ENCODE measurements at places on chromosomes 16 and 17.

GRCh38 chr17:27810902-27811557 is 10.7 kb upstream of the NOS2 start:
- DNase-seq: no peak

GRCh38 chr16:75282466-75283281 is 31.2 kb upstream of the BCAR1 start:
- DNase-seq: no peak

DNA sequence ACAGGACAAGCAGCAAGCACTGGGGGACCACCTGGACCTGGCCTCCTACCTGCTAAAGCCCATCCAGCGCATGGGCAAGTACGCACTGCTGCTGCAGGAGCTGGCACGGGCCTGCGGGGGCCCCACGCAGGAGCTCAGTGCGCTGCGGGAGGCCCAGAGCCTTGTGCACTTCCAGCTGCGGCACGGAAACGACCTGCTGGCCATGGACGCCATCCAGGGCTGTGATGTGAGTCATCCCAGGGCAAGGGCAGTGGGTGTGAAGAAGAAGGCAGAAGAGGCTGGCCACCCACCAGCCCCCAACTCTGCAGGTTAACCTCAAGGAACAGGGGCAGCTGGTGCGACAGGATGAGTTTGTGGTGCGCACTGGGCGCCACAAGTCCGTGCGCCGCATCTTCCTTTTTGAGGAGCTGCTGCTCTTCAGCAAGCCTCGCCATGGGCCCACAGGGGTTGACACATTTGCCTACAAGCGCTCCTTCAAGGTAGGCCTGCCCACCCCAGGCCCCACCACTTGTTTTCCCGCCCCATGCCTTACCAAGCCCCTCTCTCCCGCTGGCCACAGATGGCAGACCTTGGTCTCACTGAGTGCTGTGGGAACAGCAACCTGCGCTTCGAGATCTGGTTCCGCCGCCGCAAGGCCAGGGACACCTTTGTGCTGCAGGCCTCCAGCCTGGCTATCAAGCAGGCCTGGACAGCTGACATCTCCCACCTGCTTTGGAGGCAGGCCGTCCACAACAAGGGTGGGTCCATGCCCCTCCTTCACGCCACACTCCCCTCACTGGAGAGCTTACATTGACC is 7.3 kb downstream of the PLEKHG4 start:
- no peak for DNase-seq

DNA sequence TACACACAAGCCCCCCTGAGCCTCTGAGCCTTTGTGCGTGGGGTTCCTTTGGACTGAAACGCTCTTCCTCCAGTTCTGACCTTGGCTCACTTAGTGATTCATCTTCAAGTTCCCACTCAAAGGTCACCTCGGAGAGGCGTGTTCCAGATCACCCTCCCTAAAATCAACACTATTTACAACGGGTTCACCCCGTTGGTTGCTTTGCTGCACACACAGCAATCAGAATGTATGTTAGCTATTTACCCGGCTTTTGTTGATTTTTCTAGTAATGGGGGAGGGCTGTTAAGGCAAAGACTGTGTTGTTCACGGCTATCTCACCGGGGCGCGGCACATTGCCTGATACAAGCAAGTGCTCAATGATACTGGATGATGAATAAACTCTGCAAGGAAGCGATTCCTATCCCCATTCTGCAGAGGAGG is 977 bp downstream of the NAGPA start:
- no peak for DNase-seq
